Upper lobe of right lung (tissue), 1 donor: ENCODE measurements at places on chromosomes 1 and 21.

DNA sequence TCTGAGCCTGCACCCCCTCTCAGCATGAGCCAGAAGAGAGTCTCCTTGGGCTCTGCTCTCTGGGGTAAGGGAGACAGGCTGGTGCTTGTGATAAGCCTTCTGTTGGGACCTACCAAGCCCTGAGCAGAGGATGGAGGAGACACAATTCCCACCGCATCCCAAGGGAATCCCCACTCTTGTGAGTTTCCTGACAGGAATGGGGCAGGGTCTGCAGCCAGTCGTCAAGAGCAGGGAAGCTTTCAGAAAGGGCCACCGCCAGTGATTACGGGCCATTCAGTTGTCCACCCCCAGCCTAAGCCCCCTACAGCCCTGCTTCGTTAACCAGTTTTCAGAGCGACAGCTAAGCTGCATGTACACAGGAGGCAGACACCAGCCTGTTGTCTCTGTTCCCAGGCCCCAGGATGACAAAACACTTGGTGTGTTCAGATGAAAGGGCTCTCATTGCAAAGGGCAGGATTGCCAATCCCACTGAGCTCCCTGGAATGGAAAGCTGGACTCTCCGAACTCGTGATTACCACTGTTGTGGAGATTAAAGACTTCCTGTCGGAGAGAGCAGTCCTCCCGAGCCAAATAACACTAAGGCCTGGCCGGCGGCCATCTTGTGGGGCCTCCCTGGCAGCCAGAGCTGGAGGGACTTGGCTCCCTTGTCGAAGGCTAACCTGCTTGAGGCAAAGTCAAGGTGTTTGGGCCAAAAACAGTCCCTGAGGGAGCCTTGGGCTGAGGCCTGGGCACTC is 37.4 kb upstream of the SLC30A1 start:
- no peak for DNase-seq

GRCh38 chr1:168155910-168156309 is 19.2 kb upstream of the GPR161 start:
- DNase-seq, result no peak

GRCh38 chr1:110877364-110877763 is 4.4 kb downstream of the CD53 start:
- no peak for DNase-seq

- DNase-seq, result no peak
These were observed 97.1 kb upstream of the CACYBP start for GRCh38 chr1:174902531-174903099.

DNA sequence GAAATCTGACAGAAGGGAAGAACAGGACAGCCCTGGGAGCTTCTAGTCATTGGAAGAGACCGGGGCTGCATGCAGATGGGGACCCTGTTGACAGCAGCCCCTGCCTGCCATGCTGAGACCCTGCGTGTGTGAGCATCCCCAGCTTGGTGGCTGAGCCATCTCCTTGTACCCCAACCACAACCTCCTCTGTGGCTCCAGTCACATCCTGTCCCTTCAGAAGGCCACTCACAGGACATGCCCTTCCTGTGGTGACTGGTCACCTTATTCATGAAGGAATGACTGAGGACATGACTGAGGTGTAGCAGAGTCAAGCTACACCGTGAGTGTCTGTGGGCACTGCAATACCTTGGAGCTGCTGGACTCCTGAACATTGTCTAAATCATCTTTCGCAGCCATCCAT is 141.8 kb upstream of the ERRFI1 start:
- no peak for DNase-seq

- no peak for DNase-seq
These were observed 68.7 kb downstream of the DENND1B start for GRCh38 chr1:197706601-197707000.

DNA sequence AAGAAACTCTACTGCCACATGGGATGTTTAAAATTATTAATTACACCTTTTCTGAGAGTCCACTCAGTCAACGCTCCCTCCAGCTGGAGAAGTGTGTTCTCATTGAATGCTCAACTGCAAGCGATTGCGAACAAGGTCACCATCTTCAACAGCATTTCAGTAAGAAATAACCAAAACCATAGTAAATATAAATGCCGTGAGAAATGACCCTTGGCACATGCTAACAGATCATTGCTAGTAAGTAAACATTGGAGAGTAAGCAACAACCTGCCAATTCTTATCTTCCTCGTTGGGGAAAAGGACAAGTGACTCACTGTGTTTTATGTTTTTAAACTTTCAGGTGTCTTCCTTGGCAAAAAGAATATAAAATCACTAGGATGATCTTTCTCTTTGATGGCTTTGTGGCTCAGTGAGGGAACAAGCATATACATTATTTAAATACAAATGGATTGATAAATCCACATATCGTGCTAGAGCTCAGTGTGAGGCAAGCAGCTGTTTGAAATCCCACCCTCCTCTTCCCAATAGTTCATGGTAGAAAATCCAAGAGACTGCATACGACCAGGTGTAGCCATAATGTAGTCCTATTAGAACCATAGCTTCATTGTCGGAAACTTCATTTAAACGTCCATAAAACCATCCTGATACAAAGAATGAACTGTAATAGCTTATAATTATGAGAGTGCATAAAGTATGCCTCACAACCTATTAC is 214.6 kb downstream of the GRIK1 start:
- no peak for DNase-seq

GRCh38 chr1:26278724-26279455 is 996 bp upstream of the SH3BGRL3 start:
- no peak for DNase-seq

- no peak for DNase-seq
These were observed 42.6 kb downstream of the F13B start for GRCh38 chr1:197024460-197024859.

GRCh38 chr1:19190468-19190867 is 19.6 kb downstream of the UBR4 start:
- no peak for DNase-seq

DNA sequence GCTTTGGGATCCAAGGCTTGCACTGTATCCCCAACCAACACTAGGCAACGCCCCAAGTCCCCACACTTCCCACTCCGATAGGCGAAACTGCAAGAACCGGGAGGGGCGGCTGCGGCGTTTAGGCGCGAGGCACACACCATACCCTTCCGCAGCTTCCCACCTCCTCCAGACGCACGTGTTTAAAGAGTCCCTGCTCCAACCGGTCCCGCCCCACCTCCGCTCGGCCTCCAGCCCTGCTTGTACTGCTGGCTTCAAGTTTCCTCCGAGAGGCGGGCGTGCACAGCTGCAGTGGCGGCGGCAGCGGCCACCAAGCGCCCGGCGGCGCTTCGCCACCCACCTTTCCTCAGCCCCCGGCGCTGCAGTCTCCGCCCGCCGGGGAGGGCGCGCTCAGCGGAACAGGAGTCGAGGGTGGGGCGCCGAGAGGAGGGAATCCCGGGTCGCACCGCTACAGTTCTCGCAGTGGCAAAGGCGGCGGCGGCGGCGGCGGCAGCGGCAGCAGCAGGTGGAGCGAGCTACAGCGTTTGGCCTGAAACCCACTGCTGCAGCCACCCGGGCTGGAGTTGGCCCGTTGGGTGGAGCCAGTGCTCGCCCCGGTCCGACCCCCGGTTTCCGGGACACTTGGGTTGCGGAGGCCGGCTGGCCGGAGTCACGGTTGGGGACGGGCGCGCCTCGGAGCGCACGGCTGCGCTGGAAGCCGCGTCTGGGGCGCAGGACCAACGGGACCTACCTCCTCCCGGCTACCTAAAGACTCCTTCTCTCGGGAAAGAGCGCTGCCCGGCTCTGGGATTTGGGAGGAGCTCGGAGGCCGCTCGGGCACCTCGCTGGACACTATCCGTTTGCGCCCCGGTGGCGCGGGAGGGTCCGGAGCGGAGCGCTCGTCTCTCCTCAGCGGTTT is at the start of gene CNIH3:
Gene CNIH3 (plus strand): TSS at position 457 of the 895 bp plus-strand sequence. CDS start 858 bp downstream, outside the sequence.
- DNase-seq, result no peak

- no peak for DNase-seq
These were observed 83.5 kb downstream of the BEND5 start for GRCh38 chr1:48693180-48693579.

DNA sequence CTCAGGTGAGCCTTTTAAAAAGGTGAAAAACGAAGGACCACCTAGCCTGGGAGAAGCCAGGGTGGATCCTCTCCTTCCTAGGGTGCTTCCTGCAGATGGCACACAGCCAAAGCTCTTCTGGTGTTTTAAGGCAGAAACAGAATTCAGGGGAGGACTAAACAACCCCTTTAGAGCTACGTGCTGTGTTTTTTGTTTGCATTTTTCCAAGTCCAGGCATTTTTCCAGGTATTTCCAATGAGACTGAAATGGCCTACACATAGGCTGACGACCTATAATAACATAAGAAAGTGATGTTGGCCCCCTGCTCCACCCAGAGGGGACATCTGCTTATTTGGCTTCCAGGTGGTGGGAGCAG is 83.8 kb downstream of the CAPZB start:
- no peak for DNase-seq
